ENCODE measurements at places on chromosomes 6 and 20.

GRCh38 chr6:168201799-168202198, 117.8 kb downstream of the DACT2 start:
- no peak for DNase-seq

- DNase-seq, result no peak
Measured at GRCh38 chr6:16950302-16950701, 151.5 kb upstream of the STMND1 start.

DNA sequence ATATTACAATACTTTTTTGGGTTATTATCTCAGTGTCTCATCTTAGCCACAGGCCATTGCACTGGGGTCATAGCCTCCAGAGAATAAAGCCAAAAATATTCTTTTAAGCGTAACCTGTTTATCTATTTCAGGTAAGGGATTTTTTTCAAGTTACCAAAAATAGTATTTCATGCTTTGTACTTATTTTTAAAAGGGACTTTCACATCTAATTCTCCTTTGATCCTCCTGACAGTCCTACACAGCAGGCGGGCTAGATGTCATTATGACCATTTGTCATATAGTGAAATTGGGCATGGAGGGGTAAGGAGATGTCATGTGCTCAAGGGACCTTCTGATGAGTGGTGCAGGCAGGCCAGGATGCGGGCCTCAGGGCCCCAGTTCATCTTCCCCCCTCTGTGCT, 68.9 kb downstream of the TBC1D7 start:
- DNase-seq, result no peak

- no peak for DNase-seq
Measured at GRCh38 chr20:21342656-21343345, 39.7 kb downstream of the XRN2 start.

DNA sequence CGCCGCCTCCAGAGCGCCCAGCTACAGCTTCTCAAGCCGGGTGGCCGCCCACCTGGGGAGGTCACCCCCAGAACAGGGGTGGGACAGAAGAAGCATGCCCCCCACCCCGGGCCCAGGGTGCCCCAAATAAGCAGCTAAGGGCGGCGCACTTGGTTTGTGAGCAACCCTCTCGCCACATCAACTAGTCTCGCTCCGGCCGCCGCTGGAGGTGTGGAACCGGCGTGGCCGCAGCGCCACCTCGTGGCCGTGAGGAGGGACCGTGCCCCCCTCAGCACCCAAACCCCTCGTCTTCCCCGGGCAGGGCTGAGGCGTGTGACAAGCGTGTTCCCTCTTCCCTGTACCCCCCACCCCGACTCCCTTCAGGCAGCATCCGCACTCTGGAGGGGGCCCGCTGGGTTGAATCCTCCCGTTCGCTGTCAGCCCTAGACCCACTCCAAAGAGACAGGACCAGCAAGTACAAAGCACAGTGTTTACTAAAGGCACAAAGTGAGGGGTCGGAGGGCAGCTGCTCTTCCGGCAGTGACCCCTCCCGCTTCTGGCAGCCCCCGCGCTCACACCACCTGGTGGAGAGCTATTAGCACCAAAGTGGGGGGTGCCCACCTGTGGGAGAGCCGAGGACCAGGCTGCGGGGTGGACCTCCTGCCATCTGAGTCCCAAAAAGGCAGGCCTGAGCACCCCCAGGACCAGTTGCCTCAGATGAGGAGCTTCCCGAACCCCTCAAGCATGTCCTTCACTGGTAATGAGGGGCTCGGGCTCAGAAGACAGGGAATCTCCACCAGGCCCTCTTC, 45.4 kb downstream of the MDFI start:
- peak; percentile 84 for DNase-seq

- peak; percentile 75 for DNase-seq
Measured at GRCh38 chr6:13427801-13428582, 59.4 kb downstream of the GFOD1 start.

GRCh38 chr20:53905019-53905819, 165.2 kb downstream of the BCAS1 start:
- no peak for DNase-seq

DNA sequence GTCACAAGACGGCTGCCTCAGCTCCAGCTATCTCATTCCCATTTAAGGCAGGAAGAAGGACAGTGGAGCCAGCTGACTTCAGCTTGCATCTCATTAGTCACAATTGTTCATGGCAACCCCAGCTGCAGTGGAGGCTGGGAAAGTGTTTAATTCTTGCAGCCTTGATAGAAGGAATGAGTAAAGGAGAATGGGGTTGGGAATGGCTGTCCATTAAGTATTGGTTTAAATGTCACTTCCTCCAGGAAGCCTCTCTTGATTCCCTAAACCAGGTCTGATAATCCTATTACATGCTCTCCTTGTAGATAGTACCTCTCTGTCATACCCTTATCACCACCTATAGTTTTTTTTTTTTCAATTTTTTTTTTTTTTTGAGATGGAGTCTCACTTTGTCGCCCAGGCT, 166.4 kb downstream of the TFAP2C start:
- no peak for DNase-seq

- no peak for DNase-seq
Measured at GRCh38 chr6:128500749-128501600, 19.4 kb downstream of the PTPRK start.

- DNase-seq, result peak; percentile 56
Measured at GRCh38 chr6:27472182-27472616, 706 bp downstream of the ZNF184 start.

DNA sequence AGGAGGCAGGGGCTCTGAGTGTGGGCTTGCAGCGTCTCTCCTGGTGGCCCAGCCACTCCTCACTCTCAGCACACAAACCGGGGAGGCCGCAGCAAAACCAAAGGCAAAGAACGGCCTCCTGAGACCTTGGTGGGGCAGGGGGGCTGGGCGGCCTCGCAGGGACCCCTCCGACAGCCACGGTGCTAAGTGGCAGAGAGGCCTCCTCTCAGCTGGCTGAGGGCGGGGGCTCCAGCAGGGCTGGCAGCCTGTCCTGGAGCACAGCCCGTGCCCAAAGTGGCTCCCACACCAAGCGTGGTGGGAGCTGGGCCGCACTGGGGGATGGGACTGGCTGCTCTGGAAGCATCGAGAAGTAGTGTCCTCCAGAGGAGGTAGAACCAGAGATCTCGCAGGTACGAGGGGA, 334.4 kb downstream of the QKI start:
- DNase-seq, result no peak
